ENCODE measurements at places on chromosomes 13 and 19. TPM values are rescaled to one million over a fixed set of nuclear protein-coding genes. Genes with fewer than 3 reads are reported as not detected.

DNA sequence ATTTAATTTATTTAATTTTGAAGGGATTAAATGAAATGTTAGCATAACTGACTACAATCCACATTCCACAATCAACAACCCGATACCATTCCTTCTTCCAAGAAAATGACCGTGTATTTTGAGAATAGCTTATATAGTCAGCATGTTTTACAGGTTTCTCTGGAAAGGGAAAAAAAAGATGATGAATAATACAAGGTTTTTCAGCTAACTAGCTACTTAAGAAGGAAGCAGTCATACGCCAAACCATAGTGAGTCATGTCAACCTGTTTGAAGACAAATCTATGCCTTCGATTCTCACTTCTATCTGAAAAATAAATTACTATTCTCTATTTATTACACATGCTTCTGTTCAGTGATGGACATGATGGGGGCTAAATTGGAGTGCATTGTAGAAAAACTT is 258.6 kb downstream of the EFNB2 start:
- no peak for DNase-seq

- DNase-seq = no peak
These were observed 128.9 kb upstream of the KLHL1 start for GRCh38 chr13:70237131-70237530.

DNA sequence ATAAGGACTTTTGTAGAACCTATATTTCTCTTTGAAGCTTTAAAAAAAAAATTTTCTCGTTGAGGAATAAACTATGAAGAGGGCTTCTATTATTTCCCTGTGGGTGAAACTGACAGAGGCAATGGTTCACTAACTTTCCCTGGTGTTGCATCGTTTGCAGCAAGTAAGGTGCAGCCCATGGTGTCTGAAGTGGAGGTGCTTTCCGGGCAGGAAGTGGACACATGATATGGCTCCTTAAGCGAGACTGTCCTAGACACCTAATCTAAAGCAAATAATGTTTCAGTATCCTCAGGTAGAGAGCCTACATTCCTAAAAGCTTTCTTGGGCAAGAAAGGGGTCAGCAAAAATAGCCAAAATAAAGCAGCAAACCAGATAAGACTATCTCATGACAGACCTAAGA is 437.6 kb upstream of the ARGLU1 start:
- DNase-seq = no peak

- no peak for DNase-seq
These were observed 39.2 kb upstream of the TUBGCP3 start for GRCh38 chr13:112627161-112627560.

DNA sequence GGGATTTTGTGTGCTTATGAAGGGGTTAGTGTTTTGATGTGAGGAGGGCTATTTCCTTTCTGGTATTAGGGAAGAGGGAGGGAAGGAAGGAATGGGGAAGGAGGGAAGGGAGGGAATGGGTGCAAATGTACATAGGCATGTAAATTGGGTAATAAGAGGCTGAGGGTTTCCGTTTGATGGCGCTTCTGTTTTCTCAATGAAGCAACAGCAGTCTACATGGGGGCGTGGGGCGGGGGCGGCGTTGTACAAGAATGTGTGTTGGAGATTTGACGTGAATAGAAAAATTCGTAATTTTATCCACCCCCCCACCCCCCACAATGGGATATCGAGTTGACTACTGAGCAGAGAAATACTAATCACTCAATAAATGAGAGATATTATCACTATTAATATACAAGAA is 52.5 kb downstream of the PDS5B start:
- DNase-seq = no peak

GRCh38 chr13:75255653-75256052 is 226.3 kb downstream of the TBC1D4 start:
- DNase-seq = no peak

GRCh38 chr13:60066226-60066625 is 97.5 kb downstream of the DIAPH3 start:
- DNase-seq = no peak

The CEACAM3 gene
- not detected for total RNA-seq

The DOCK6 gene
- 183 TPM for total RNA-seq

The SBK2 gene
- 6.6 TPM for total RNA-seq
